NCI-H774 (cell line): ENCODE measurements at places on chromosomes 1 and 21.

DNA sequence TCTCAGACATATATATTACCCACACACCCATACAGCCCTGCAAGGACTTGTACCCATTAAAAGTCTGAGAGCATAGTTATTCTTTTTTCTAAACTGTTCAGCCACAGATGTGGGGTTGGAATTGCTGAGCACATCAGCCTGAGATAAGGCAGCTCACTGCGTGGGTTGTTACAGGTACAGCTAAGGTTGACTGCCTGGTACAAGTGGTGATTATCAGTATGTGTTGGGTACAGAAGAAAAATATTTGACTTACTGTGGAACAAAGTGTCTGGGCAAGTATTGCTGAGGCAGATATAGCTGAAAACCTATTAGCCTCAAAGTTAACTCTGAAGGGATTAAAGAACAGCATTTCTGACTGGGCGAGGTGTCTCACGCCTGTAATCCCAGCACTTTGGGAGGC lies 5.0 kb downstream of the STX12 start:
- no peak for DNase-seq

- no peak for DNase-seq
These were observed 1383.1 kb upstream of the ADGRL2 start for GRCh38 chr1:80417671-80418070.

GRCh38 chr1:58784758-58785441 lies 1.1 kb upstream of the JUN start:
- peak; percentile 77 for DNase-seq

GRCh38 chr1:52751589-52752483 lies 25.6 kb downstream of the ZYG11B start:
- no peak for DNase-seq

- no peak for DNase-seq
These were observed 463.3 kb upstream of the BRINP3 start for GRCh38 chr1:190940951-190941350.
